Stimulated activated CD8-positive, alpha-beta memory T cell treated with anti-CD3 and anti-CD28 coated beads, Interleukin-7, amount 100 ng/mL, for 1 hour (primary cell): ENCODE measurements at places on chromosomes 11 and 22.

DNA sequence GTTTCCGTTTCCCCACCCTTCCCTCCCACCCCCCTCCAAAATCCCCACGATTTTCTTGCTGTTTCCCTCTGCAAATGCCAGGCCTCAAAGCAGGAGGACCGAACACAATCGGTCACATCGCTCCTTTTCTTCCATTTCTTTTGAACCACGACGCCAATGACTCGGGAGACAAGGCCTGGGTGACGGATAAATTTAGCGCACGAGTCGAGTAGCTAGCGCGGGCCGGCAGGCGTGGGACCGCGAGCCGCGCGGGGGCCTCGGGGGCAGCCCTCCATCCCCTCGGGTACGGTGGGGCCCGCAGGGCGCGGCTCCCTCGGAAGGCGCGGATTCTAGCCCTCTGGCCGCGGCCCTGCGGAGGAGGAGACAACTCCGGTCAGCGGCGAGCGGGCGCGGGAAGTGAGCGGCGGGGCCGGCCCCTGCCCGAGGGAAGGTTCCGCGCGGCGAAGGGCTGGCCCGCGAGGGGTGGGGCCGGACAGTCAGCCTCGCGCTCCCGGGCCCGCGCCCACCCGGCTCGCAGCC is 414 bp downstream of the JOSD1 start:
- no peak for DNase-seq

GRCh38 chr22:22348127-22348814 is 103.7 kb downstream of the VPREB1 start:
- DNase-seq, result no peak

- no peak for DNase-seq
These were observed 2.0 kb downstream of the PRCP start for GRCh38 chr11:82898241-82898640.

- DNase-seq, result no peak
These were observed 4.8 kb downstream of the SLC35C1 start for GRCh38 chr11:45809456-45810395.

DNA sequence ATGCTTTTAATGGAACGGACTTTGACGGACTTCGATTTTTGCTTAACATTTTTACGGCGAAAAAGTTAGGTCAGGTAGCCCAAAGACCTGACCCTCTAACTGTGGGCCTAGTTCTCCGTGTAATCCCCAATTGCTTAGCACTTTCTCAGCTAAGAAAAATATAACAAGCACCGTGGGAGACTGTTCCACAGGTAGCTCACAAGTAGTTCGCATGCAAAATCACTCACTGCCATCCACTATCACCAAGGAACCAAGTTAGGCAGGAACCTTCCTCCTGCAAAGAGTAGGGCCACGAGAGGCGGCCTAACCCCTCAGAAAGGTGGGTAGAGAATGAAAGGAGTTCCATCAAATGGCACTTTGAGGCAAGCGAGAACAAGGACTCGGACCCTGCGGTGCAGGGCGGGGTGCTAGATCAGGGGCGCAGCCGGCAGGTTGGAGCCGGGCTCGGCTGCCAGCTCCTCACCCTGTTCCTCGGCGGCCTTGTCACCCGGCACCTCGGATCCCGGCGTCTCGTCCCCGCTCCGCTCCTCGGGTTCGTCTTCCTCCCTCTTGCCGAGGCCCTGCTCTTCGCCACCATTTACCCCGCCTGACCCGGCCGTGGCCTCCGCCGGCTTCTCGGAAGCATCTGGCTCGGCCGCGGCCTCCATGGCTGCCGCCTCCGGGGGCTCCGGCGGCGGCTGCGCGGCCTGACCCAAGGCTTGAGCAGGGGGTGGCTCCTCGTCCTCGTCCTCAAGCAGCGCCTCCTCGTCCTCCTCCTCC is 922 bp downstream of the HNRNPUL2 start:
- DNase-seq, result no peak

GRCh38 chr22:23789121-23789520 is 2.4 kb downstream of the SMARCB1 start:
- no peak for DNase-seq

GRCh38 chr22:37604875-37605274 is 3.8 kb upstream of the GGA1 start:
- peak; percentile 30 for DNase-seq

DNA sequence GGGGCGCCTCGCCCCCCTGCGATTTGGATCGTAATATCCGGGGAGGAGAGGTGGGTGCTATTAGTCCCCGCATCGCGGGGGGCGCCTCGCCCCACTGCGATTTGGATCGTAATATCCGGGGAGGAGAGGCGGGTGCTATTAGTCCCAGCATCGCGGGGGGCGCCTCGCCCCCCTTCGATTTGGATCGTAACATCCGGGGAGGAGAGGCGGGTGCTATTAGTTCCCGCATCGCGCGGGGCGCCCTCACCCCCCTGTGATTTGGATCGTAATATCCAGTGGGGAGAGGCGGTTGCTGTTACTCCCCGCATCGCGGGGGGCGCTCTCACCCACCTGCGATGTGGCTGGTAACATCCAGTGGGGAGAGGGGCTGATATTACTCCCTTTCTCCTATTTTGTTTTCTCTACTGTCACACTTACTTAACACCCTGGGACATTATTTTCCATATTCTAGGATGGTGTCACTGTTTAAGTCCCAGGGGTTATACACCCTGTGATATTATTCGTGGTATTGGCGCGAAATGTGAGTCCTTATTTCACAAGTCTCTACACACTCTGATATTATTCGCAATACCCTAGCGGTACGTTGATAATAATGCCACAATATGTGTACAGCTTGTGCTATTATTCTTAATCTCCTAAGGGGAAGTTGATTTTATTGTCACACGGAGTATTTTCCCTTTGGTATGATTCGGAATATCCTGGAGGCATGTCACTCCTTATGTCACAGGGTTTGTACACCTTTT is 57.8 kb upstream of the ALDH3B2 start:
- DNase-seq, result no peak

- DNase-seq, result no peak
These were observed 80.2 kb downstream of the RPS6KA4 start for GRCh38 chr11:64438986-64439771.

GRCh38 chr11:16982809-16983208 is 31.4 kb downstream of the PLEKHA7 start:
- DNase-seq, result no peak

- DNase-seq, result no peak
These were observed 3.8 kb upstream of the INTS5 start for GRCh38 chr11:62656796-62657429.

DNA sequence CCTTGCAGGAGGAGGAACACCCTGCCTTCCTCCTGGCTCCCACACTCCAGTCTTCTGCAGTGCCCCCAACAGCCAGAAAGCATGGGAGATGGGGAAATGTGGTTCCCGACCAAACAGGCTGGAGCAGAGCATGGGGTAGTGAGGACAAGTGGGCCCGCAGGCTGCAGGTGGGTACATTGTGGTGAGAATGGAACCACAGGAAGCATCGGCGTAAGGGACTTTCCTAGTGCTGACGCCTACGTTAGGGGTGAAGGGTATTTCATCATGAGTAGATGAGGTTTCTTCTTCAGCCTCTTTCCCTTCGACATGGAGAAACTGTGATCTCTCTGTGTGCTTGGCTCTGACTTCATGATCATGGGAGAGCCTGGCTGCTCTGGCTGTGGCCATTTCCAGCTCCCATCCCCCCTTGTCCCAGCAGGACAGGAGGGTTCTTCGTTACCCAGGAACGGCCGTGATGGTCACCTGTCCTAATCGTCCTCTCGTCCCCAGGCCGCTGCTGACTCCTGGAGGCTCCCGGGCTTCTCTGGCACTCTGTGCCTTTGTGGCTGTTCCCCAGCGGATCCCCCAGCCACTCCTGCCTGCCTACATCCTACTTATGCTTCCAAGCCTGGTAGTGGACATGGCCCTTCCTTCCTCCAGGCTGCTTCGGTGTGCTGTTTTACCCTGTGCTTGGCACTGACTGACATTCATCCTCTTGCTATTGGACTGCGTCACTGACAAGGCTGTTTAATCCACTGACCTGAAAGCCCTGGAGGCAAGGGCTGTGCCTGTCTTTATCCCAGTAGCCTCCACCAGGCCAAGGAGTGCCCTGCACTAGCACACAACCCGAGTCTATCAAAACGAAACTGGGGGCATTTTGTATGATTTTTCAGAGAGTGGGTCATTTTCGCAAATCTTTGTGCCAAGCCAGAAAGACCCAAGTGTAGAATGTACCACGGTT is 65.2 kb upstream of the CECR2 start:
- no peak for DNase-seq
